ENCODE measurements at places on chromosomes 16 and 17. TPM values are rescaled to one million over a fixed set of nuclear protein-coding genes. Genes with fewer than 3 reads are reported as not detected.

DNA sequence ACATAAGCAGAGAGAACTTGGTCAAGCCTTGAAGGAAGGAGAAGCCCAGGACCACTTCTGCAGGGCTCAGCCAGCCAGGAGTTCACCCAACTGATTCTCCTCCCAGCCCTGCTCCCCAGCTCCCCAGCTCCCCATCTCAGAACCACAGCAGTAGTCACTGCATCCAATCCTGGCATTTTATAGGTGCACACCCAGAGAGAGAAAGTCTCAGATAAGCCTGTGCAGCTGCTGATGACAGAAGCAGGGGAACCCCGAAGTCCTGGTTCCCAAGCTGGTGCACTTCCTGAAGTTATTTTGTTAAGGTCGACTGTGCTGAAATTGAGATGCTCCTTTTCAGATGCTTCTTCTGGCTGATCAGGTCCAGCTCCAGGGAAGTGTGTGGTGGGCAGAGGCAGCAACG, 6.6 kb downstream of the RNF112 start:
- no peak for DNase-seq
- H3K4me3 ChIP-seq = no peak overlapping the region
- no peak overlapping the region for H3K27ac ChIP-seq
- no peaks in the 10 kb centered on the region for H3K36me3 ChIP-seq
- H3K27me3 ChIP-seq = no peaks in the 10 kb centered on the region
- H3K4me1 ChIP-seq = no peaks in the 10 kb centered on the region

DNA sequence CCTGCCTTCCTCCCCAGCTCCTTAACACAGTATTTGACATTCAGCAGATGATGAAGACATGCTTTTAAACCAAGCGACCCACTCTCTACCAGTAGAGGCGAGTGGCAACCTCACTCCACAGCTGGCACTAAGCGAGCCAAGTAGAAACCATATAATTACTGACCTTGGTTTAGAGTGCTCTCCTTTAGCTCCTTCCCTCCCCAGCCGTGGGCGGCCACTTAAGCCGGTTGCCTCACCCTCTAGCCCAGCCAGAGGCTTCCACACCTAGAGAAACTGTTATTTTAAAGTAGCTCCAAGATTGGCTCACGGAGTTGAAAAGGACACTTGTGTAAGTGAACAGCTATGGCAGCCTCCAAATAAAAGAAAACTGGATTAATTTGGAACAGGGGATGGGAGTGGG, 109.1 kb upstream of the CRHR1 start:
- no peak overlapping the region for H3K4me3 ChIP-seq
- no peak for DNase-seq
- peaks cover 20% of the 10 kb centered on the region for H3K27me3 ChIP-seq
- H3K27ac ChIP-seq = no peak overlapping the region
- H3K36me3 ChIP-seq = no peaks in the 10 kb centered on the region

- no peak for DNase-seq
- no peaks in the 10 kb centered on the region for H3K27me3 ChIP-seq
- peak within 1 kb of the TSS; percentile 80 for H3K4me3 ChIP-seq
- peak within 1 kb of the TSS; percentile 83 for H3K27ac ChIP-seq
These were observed at the start of gene CACNB1 for GRCh38 chr17:39197380-39198185. TSS of gene CACNB1 (minus strand) at chr17:39197669. CDS start at chr17:39197495, 174 bp downstream.

- DNase-seq = no peak
- H3K36me3 ChIP-seq = no peaks in the 10 kb centered on the region
- H3K4me1 ChIP-seq = peaks cover 19% of the 10 kb centered on the region
- peak within 1 kb of the TSS; percentile 83 for H3K4me3 ChIP-seq
These were observed at the start of gene NETO2 for GRCh38 chr16:47143677-47144558. TSS of gene NETO2 (minus strand) at chr16:47143945. CDS start at chr16:47143612, 333 bp downstream.

- H3K4me1 ChIP-seq = no peaks in the 10 kb centered on the region
- H3K4me3 ChIP-seq = no peak overlapping the region
- H3K27me3 ChIP-seq = peaks cover 40% of the 10 kb centered on the region
- no peak for DNase-seq
These were observed 291.2 kb upstream of the SALL1 start for GRCh38 chr16:51442141-51442870.

PTX4 gene
- not detected for total RNA-seq

NTN1 gene
- total RNA-seq = 4.0 TPM
